Left kidney (tissue), 8 donors: ENCODE measurements at places on chromosomes 12 and 14. TPM values are rescaled to one million over a fixed set of nuclear protein-coding genes. Genes with fewer than 3 reads are reported as not detected.

- DNase-seq = no peak
Measured at GRCh38 chr12:49515266-49515665, 23.6 kb upstream of the KCNH3 start.

DNA sequence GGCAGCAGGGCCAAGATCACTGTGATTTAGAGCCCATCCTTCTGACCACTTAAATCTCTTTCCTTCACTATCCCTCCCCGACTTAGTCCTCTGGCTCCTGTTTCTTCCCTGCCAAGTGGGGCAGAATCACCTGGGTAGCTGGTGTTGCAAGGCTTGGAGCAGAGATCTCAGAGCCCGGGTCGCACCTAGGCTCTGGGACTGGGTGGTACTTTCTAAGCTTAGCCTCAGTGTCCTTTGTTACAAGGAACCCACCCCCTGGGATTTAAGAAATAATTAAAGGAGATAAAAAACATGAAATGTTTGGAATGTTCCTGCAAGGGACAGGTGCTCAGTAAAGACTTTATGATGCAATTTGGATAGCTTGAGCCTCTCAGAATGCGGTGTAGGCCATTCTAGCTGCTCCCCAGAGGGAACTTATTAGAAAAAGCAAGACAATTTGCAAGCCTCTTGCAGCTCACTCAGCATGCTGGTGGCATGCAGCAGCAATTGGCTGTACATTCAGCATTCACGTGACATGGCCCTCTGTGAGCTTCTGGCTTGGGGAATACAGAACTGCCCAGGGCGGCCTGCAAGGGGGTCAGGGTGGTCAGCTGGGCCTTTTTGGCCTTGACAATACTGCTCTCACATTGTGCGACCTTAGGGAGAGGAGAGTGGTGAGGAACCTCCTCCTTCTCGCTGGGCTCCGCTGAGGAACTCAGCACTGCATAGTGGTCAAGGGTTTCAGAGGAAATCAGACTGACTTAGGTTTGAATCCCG lies 16.8 kb downstream of the C14orf132 start:
- no peak for DNase-seq

- no peak for DNase-seq
Measured at GRCh38 chr14:61872452-61872851, 110.2 kb downstream of the SNAPC1 start.

DNA sequence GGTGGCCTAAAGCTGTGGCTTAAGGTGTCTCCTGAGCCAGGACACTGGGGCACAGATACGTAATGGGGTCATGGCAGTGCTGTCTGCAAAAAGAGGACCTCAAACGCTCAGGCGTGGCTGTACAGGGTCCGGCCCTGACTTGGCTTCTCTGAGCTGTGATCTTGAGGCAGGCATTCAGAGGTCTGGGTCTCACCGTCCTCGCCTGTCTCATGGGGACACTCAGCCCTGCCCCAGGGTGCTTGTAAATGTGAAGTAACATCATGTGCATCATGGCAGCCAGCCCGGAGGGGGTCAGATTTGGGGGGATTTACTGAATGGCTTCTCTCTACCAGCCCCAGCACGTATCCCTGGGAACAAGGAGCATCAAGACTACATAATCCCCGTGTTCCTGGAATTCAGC lies 28.8 kb downstream of the DIO3 start:
- no peak for DNase-seq

DNA sequence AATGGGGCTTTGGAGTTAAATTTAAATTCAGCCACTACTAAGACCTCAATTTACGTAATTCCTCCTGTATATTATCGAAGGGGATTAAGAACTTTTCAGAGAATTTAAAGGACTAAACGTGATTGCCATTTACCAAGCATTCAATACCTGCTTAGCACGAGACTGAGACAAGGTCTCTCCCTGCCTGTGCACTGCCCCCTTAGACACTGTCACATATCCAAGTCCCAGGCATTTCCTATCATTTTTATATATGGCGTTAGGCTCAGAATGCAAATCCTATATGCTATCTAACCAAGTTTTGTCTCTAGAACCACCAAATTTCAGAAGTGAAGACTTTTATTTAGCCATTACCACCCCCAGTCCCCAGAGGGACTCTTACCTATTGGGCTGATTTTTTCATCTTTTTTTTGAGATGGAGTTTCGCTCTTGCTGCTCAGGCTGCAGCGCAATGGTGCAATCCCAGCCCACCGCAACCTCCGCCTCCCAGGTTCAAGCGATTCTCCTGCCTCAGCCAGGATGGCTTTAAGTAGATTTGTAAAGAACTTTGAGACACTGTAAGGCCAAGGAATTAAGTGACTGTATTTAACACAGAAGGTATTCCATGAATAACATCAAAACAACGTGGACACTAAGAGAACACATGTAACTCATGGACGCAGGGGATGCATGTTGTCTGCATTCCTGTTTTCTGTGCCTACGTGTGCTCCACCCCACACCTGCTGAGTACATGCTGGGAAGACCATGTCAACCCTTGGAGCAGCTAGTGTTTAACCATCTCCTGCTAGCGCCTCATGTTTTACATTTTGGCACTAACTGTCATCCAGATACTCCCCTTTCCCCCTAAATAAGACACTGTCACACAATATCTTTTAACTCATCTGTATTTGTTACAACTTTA lies 6.4 kb downstream of the HSP90AA1 start:
- no peak for DNase-seq

- DNase-seq = no peak
Measured at GRCh38 chr12:10361084-10361483, 28.8 kb downstream of the KLRK1 start.

DNA sequence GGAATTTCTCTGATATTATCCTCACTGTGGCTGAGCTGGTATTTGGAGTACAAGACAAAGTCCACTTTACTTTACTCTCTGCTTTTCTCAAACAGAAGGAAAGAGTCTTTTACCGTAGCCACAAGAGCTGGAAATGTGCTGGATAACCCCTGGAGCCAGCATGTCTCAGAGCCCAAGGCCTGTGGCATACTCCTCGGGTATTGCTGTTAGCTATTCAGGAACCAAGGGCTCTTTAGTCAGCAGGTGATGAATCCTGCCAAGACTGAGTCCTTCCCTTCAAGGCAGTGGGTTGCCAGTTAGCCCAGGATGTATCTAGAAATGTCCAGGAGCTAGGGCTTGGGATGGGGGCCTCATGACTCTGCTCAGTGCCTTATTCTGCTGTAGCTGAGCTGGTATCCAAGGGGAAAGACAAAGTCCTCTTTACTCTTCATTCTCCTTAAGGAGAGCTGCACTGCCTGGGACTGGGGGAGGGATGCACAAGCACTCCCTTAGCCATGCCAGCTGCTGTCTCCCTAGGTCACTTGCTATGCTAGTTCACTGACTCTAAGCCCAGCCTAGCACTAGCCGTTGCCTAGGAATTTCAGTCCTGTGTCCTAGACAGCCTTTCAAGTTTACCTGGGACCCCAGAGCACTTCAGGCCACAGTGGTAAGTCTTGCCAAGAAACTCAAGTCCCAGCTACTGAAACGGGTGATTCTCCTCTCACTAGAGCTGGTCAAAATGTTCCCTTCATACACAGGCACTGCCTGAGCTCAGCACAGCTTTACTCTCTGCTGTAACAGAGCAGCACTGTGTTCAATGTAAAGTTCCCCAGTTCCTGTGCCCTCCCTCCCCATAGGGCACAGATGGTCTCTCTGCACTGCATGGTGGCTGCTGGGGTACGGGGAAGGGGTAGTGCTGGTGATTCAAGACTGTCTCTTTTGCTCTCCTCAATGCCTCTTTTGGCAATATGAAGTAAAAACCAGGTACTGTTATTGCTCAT lies 136.4 kb downstream of the SLC35F4 start:
- DNase-seq = no peak

- peak; percentile 44 for DNase-seq
Measured at GRCh38 chr12:12612358-12612757, 682 bp downstream of the CREBL2 start.

GRCh38 chr14:65585216-65585615 lies 172.7 kb downstream of the FUT8 start:
- DNase-seq = no peak

DNA sequence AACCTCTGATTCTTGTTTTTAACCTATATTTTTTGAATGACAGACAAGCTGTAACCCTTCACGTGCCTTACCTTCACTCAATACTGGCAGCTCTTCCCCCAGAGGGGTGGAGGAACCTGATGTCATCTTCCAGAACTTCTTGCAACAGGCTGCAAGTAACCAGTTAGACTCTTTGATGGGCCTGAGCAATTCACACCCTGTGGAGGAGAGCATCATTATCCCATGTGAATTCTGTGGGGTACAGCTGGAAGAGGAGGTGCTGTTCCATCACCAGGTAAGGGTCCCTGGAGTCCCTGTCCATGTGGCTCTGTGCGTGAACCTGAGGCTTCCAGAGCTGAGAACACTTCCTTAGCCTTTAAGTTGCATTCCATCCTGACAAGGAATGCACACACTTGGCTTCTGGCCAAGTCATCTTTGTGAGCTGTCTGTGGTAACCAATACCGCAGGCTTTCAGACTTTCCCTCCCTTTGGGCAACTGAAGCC lies 22.7 kb downstream of the TRAFD1 start:
- DNase-seq = no peak

GRCh38 chr12:75592086-75592485 lies 80.7 kb upstream of the KRR1 start:
- no peak for DNase-seq

DNA sequence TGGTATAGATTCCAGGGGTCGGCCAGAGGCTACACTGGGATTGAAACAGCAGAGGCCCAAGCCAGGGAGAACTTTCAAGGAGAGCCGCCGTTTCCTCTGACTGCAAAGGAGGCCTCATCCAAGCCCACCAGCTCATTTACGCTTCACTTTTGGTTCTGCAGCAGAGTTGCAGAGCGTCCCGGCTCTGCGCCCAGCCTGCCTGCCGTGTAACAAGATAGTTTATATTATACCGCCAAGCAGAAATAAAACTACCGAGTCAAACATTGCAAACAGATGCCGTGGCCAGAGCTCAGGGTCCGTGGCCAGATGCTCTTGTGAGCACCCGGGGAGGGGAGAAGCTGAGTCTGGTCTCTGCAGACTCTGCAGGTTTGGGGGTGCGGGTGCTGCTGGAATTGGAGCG lies 60.7 kb upstream of the TBX3 start:
- peak; percentile 32 for DNase-seq

DNA sequence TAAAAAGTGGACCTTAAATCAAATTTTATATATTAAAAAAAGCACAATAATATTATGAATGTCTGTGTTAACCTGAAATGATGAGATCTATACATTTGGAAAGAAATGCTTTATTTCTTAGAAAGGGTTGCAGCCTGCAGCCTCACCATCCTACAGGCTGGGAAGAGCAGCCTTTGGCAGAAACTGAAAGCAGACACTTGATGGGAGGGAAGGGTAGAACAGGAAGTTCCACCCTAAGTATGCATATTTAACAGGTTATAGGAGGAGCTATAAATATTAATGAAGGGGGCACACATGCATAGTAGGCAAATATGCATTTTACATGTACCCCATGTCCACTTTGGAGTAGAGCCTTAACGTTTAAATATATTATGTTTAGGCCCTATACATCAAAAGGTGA lies 498.0 kb downstream of the FLRT2 start:
- no peak for DNase-seq

- no peak for DNase-seq
Measured at GRCh38 chr12:14284184-14284722, 81.2 kb upstream of the ATF7IP start.

DNA sequence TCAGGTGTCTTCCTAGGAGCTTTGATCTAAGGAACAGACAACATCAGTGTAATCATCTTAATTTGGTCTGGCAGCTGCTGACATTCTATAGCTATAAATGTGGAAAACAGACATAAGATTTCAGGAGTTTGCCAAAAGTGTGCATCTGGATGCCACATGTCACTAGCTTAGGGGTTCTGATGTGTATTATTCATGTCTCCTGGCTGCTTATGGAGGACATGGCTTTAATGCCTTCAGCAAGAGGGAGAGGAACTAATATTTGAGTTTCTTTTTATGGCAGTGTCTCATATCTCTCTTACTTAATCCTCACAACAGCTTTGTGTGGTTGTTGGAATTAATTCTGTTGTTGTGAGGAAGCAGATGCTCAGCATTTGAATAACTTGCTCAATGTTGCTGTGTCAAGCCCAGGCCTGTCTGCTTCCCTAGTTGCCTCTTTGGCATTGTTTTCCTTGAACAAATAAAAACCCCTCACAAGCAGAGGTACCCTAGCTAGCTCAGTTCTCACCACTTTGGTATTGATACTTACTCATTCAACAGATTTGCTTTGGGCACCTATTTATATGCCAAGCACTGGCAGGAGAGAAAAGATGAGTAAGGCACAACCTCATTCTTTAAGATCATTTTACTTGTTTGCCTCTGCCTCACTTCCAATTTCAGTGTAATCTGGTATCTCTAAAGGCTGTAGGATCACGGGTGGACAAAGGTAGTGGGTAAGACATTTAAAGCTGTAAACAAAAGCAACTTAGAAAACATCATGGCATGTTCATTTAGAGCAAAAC lies 39.8 kb upstream of the EID3 start:
- no peak for DNase-seq

DNA sequence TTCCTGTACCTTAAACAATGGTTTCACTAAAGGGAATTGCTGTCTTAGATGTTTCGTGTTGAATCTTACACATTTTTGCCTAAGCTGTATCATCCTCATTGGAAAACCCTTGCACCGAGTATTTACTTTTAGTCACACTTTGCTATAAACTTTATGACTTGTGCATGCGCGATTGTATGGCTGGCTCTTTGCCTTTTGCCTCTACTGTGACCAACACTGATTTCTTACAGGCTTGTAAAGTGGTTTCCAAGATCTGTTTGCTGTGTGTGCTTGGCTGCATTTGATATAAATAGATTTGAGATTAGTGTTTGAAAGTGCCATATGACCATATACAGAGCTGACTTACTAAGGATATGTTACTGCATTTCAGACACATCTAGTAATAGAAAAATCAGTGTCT lies 40.5 kb downstream of the RASSF3 start:
- no peak for DNase-seq

GRCh38 chr14:50775357-50775756 lies 55.6 kb downstream of the NIN start:
- DNase-seq = no peak

GRCh38 chr14:64265222-64265621 lies 28.9 kb downstream of the ESR2 start:
- no peak for DNase-seq

GRCh38 chr14:55129428-55130195 lies 560 bp downstream of the LGALS3 start:
- DNase-seq = no peak

GRCh38 chr12:48220701-48221100 lies 17.6 kb upstream of the OR10AD1 start:
- no peak for DNase-seq

- no peak for DNase-seq
Measured at GRCh38 chr12:45803111-45803510, 73.6 kb downstream of the ARID2 start.

The KRT85 gene
- polyA plus RNA-seq = not detected

The MIPOL1 gene
- 12.7 TPM for polyA plus RNA-seq

The CMA1 gene
- 0.42 TPM for polyA plus RNA-seq

The HOXC5 gene
- 2.7 TPM for polyA plus RNA-seq

The PTPN21 gene
- 40.8 TPM for polyA plus RNA-seq

The DPPA3 gene
- 0.17 TPM for polyA plus RNA-seq

The KRT71 gene
- polyA plus RNA-seq = not detected

The LTBP2 gene
- 2.3 TPM for polyA plus RNA-seq

The OR4K5 gene
- not detected for polyA plus RNA-seq

The ALKBH2 gene
- 30.0 TPM for polyA plus RNA-seq

The TMCC3 gene
- 42.9 TPM for polyA plus RNA-seq

The KRT75 gene
- polyA plus RNA-seq = not detected

The P2RX2 gene
- 1.7 TPM for polyA plus RNA-seq

The CGRRF1 gene
- polyA plus RNA-seq = 34.8 TPM

The C12orf54 gene
- polyA plus RNA-seq = 0.60 TPM

The CD4 gene
- 25.5 TPM for polyA plus RNA-seq
